ENCODE measurements at places on chromosomes 7 and 10. TPM values are rescaled to one million over a fixed set of nuclear protein-coding genes. Genes with fewer than 3 reads are reported as not detected.

Gene C10orf53
- total RNA-seq = not detected

Gene PAPOLB
- total RNA-seq = 0.16 TPM

Gene CHCHD1
- total RNA-seq = 10.0 TPM

Gene C10orf62
- total RNA-seq = not detected

Gene PLAU
- 123 TPM for total RNA-seq

Gene PVRIG
- not detected for total RNA-seq

All from hair follicle dermal papilla cell (primary cell).